ENCODE measurements at places on chromosomes 6 and 20. TPM values are rescaled to one million over a fixed set of nuclear protein-coding genes. Genes with fewer than 3 reads are reported as not detected.

Gene OLIG3
- total RNA-seq: not detected

Gene COL19A1
- not detected for total RNA-seq

Gene ELOVL4
- total RNA-seq: 2.4 TPM

Gene ID4
- total RNA-seq: 3.8 TPM

Gene DPPA5
- total RNA-seq: not detected

Gene KCNQ2
- 0.31 TPM for total RNA-seq

Gene PLCB1
- total RNA-seq: 0.43 TPM

Gene HLA-DRA
- total RNA-seq: not detected

DNA sequence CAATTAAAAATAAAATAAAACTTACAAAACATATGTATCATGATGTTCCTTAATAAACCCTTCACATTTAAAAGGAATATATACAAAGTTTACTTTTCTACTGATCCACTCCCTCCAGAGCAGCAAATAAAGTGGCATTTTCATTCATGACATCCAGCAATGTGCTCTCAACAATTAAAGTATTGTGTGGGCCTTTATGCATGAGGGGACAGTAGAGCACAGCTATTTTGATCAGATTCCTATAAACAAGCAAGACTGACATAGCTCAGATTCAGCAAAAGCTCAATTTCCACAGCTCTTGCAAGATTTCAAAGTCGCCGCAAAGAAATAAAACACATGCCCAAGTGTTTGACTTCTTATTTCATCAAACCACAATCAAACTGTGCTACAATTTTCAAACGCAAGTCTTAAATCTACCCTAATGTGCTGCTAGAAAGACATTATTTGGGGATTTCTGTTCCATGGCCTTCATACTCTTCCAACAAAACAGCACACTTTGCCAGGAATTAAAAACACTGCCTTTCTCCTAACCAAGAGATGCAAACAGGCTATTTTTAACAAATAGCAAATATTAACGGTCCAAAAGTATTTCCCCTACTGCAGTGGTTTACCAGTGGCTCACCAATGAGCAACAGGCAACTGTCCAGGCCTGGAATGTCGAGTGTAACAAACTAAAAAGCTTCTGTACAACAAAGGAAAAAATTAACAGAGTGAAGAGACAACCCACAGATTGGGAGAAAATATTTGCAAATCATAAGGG, 52.3 kb downstream of the MBOAT1 start:
- no peak for DNase-seq

DNA sequence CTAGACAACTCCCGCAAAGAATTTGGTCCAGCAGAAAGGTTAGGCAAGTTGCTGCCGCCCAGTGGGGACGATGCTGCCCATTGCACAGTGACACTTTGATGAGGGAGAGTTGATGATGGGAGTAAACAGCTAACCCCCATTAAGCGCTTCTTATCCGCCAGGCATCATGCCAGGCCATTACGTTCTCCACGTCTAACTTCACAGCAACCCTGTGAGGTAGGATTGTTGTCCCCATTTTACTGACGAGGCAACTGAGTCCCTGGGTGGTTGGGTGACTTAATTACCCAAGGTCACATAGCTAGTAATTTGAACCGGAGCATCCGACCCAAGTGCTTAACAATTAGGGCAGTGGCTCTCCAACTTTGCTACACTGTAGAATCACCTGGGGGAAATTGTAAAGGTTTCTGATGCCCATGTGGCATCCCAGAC, 738 bp downstream of the RALGAPB start:
- peak; percentile 17 for DNase-seq

- DNase-seq: peak; percentile 55
Measured at GRCh38 chr6:87700397-87701343, 1.4 kb downstream of the AKIRIN2 start.

GRCh38 chr20:9886227-9886626, 47.4 kb upstream of the PAK5 start:
- DNase-seq: no peak

DNA sequence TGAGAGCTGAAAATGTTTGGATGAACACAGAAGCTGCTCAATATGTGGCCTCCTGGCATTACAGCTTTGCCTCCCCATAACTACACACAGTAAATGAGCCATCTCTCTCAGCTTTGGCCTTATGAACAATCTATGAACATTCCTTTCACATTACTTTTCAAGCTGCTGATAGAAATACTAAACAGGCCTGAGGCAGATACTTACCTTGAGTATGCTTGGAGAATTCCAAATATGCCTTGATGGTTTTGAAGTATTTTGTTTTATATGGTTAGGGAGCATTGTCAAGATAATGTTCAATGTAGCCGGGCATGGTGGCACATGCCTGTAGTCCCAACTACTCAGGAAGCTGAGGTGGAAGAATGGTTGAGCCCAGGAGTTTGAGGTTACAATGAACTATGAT, 104.5 kb downstream of the CD24 start:
- peak; percentile 69 for DNase-seq

GRCh38 chr6:14673201-14673600, 555.6 kb downstream of the CD83 start:
- DNase-seq: peak; percentile 23

DNA sequence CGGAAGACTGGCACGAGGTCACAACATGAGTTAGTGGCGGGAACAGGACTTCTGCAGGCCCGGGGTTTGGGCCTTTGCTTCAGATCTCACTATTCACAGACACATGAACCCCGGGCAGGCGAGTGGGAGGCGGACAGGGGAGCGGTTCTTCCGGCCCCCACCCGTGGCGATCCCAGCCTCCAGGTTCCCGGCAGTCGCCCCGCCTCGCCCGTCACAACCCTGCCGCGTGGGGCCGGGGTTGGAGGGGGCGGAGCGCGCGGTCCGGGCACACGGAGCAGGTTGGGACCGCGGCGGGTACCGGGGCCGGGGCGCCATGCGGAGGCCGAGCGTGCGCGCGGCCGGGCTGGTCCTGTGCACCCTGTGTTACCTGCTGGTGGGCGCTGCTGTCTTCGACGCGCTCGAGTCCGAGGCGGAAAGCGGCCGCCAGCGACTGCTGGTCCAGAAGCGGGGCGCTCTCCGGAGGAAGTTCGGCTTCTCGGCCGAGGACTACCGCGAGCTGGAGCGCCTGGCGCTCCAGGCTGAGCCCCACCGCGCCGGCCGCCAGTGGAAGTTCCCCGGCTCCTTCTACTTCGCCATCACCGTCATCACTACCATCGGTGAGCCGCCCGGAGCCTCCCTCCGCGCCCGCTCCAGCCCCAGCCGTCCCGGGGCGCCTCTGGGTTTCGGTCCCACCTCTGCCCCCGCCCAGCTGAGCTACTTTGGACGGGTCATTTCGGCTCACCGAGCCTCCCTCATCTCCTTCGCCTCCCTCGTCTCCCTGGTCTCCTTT, at the start of gene KCNK15:
Gene KCNK15, plus strand, starts transcription at position 268 of the 769 bp plus-strand sequence. Its CDS starts 46 bp downstream, at position 314.
- no peak for DNase-seq

- peak; percentile 63 for DNase-seq
Measured at GRCh38 chr20:38221119-38221589, 39.4 kb downstream of the KIAA1755 start.

DNA sequence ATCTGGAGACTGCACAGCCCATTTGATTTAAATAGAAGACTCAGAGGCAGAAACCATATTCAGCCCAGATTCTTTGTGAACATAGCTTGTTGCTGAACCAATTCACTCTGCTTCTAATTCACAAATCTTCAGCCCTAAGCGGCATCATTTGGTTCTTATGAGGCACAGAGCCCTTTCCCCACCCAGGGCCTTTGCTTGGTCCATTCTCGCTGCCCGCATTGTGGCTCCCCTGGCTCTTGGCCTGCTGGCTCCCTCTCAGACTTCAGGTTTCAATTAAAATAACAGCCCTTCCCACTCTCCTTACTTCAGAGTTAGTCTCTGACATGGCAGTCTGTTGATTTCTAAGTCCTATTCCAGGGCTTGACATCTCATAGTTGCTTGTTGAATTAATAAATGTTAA, 9.4 kb upstream of the TMEM14A start:
- no peak for DNase-seq

- DNase-seq: no peak
Measured at GRCh38 chr20:13493143-13493542, 145.6 kb downstream of the TASP1 start.

GRCh38 chr6:75437421-75437891, 56.1 kb downstream of the FILIP1 start:
- DNase-seq: peak; percentile 6

DNA sequence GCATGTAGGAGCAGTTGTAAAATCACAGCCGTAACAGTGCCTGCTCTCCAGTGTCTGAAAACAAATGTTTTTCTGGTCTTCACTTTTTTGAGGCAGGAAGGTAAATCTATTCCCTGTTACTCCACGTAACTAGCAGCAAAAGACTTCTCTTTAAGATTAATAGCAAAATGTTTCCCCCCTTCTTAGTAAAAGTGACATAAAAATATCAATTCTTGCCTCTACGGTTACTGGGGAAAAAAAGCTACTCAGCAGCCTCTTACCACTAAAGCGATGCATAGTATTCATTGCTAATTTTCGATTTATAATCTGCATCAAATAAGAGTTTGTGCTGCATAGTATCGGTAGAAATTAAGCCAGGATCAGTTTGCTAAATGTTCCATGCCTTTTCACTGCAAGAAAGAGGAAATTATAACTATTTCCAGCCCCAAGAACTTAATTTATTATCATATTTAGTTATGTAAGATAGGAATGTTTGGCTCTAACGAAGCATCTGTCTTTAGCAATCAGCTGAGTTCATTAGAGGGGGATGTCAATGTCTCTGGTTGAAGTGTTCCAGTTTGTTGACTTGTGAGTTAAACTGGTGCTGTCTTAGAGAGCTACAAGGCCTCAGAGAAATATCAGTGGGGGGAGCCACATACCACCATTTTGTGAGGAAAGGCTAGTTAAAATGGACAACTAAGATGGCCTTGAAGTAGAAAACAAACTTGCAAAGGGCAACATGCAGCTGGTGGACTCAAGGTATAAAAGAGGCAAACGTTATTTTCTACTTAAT, 617 bp upstream of the TSPYL1 start:
- no peak for DNase-seq

DNA sequence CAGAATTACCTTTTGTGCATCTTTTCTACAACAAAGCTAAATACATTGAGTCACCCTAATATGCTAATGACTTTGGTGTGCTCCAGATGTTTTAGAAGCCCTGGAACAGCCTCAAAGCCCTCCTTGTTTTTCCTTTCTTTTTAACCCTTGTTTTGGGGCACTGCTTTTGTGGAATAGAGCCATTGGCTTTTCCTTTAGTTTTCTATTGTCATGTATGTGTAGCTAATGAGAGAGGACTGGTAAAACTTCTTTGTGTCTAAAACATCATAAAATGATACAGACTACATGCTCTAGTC, 158.8 kb downstream of the JARID2 start:
- DNase-seq: no peak

GRCh38 chr6:136762022-136762975, 30.0 kb downstream of the MAP3K5 start:
- DNase-seq: no peak

DNA sequence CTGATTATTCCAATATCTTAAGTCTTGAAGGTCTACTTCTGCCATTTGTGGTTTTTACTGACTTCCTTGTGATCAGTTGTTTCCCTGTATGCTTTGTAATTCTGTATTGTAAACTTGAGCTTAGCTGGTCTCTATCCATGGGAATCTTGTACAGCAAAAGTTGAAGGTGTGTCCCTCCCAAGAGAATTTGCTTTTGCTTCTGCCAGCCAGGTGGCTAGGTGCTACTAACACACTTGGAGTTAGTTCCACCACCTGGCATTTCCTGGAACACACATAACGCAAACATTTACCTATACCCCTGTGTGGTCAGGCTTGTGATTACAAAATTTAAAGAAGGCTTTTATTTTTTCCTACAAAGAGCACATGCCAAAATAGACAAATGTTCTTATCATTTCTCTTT, 141.2 kb downstream of the GRM4 start:
- no peak for DNase-seq

- no peak for DNase-seq
Measured at GRCh38 chr6:1296542-1296941, 15.4 kb upstream of the FOXQ1 start.

- no peak for DNase-seq
Measured at GRCh38 chr6:29916741-29917140, 25.6 kb upstream of the HLA-A start.

DNA sequence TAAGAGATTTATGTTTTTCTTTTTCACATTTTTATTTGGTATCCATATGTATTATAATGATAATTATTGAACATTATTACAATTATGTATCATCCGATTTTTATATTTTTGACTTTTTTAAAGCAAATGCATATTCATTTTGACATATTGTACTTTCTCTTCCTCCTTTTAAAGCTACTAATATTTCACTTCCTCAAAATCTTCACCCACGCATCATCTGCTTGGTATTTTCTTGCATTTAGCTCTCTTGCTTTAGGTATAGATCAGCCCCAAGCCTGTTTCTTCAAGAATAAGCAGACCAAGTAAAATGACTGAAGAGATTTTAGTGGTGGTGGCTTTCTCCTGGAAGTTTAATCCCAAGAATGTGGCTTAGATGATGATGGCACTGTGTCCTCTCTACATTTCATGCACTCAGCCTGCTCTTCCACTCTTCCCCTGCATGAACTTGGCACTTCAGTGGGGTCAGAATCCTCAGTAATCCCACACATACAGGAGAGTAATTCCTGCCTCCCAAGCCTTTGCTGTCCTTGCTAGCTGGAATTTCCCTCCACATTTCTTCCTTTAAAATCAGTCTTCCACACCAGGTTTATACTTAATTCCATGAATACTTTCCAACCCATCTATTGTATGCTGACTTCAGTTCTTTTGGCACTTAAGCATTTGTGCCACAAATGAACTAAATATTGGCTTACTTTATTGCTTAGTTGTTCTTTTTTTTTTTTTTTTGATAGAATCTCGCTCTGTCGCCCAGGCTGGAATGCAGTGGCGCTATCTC, 8.2 kb downstream of the NCOA7 start:
- DNase-seq: no peak

Measured in A172 (cell line).